ENCODE measurements at places on chromosomes 6 and 20.

DNA sequence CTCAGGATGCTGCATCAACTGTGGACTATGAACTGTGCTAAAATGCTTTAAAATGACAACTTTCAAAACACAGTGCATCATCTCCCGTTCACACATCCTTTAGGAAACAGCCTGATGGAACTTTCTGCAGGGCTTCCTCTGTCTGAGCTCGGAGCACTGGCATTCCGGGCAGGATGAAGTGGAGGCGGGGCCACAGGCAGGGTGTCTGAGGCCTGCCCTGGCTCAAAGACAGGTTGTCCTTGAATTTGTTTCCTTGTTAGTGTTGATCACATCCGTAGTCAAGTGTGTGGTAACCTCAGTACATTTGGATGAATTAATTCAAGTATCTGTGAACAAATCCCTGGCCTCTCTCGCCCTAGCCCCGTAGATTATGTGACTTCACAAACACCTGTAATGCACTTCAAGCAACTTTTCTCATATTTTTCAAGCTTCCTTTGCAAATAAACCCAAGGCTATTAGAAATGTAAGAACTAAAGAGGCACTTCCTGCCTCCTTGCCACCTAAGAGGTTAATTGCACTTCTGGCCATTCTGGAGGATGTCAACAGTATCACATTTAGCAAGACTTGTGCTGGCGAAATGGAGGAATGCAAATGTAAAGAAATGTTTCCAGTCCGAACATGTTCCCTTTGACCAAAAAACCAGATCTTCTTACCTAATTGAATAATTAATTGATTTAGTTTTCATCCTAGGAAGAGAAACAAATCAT, 3.1 kb downstream of the CD93 start:
- DNase-seq, result no peak

GRCh38 chr6:113004470-113005270, 657.5 kb downstream of the RFPL4B start:
- no peak for DNase-seq

GRCh38 chr20:10007747-10008146, 27.0 kb upstream of the ANKEF1 start:
- no peak for DNase-seq

DNA sequence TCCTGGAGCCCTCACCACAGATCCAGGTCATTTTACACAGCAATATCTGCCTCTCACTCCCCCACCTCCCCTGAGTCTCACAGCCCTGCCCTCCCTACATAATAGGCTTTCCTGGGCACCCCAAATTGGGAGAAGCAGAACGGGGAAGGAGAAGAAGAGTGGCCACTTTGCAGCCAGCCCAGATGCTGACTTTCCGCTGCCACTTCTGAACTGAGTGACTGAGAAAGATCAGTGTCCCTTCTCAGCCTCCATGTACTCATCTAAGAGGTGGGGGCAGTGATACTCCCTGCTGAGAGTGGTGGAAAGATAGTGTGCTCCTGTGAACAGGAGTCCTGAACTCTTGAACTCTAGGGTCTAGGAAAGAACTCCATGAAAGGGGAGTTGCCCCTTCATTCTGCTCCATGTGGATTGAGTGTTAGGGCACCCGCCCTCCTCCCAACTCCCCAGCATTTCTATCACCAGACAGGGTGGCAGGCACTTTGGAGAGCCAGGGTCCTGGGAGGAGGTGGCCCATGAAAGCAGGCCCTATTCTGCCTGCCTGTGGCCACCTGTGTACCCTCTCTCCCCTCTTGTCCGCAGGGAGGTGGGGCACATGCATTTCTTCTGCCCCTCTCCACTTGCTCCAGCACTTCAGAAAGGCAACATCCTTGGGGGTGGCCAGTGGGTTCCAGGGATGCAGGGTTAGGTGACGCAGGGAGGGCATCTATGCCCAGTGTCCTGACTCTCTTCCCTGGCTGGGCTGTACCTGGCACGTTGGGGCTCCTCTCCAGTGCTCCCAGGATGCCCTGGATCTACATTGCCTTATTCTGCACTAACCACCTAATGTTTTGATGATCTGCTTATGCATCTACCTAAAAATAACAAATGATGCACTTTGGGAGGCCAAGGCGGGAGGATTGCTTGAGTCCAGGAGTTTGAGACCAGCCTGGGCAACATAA, 38.3 kb upstream of the MRPS18A start:
- no peak for DNase-seq

Data from vagina (tissue), 2 donors.